ENCODE measurements at places on chromosomes 12 and 14.

DNA sequence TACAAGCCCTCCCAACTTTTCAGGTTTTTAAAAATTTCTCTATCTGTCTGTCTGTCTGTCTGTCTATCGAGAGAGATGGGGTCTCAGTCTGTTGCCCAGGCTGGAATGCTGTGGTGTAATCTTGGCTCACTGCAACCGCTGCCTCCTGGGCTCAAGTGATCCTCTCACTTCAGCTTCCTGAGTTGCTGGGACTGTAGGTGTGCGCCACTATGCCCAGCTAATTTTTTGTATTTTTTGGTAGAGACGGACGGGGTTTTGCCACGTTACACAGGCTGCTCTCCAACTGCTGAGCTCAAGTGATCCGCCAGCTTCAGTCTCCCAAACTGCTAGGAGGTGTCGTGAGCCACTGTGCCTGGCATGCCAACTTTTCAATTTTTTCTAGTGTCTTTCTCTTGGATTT lies 437.2 kb downstream of the PCNX1 start:
- no peak for DNase-seq

DNA sequence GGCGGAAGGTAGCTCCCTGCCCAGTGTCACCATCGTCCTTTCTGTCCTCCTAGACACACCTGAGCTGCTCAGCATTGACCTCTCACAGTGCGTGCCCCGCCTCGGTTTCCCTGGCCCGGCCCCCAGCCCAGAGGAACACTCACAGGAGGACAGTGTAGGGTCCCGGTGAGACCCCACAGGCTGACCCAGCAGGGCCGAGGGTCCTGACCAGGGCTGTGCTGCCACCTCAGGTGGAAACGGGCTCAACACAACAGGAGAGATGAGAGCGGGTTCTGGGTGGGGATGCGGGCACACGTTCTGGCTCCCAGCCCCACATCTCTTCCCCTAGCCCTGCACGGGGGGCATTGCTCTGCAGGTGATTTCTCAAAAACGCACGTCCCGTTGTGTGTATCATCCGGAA lies 98.1 kb downstream of the PIWIL1 start:
- DNase-seq: no peak

- no peak for DNase-seq
Measured at GRCh38 chr12:87430444-87430843, 598.8 kb downstream of the C12orf50 start.

GRCh38 chr14:90572441-90573150 lies 175.8 kb downstream of the CALM1 start:
- DNase-seq: no peak

DNA sequence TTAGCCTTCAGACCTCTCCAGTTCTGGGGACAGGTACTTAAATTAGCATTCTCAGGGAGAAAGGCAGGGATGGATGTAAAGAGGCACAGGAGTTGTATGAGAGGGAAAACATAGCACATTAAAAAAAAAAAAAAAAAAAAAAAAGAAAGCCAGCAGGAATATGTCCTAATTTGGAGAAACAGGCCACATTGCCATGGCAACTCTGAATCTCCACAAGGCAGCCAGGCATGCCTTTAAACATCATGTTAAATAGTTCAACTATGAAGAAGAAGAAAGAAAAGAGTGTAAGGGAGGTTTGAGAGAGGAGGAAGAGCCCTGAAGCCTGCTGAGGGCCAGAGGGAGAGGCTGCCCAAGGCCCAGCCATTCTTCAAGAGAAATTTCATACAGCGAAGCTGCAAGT lies 145.8 kb downstream of the GRIN2B start:
- no peak for DNase-seq

DNA sequence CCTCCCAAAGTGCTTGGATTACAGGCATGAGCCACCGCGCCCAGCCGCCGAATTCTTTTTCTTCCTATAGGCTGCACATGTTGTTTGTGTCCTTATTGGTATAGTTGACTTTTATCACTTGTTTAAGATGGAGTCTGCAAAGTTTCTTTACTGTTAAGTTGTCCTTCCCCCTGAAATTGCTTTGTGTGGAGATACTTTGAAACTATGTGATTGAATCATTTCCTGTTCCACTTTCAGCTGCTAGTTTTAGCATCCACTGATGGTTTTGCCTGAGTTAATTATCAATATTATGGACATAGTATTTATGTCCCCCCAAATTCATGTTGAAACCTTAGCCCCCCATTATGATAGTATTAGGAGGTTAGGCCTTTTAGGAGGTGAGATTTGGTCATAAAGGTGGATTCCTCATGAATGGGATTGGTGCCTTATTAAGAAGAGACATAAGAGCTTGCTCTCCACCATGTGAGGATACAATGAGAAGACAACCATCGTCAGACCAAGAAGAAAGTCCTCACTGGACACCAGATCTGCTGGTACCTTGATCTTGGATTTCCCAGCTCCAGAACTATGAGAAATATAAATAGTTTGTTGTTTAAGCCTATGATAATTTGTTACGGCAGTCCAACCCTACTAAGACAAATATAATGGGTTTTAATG lies 34.9 kb downstream of the PPHLN1 start:
- DNase-seq: no peak

DNA sequence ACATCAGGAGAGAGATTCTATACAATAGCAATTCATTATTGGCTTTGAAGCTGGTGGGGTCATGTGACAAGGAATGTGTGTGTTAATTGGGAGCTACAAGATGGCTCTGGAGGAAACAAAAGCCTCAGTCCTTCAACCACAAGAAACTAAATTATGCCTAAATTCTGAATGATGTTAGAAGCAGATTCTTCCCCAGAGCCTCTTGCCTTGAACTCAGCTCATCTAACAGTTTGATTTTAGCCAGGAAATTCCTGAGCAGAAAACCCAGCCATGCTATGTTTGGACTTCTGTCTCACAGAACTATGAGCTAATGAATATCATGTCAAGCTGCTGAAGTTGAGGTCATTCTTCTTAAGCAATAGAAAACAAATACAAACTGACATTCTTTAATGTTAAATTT lies 274.7 kb downstream of the SLC6A15 start:
- DNase-seq: no peak

DNA sequence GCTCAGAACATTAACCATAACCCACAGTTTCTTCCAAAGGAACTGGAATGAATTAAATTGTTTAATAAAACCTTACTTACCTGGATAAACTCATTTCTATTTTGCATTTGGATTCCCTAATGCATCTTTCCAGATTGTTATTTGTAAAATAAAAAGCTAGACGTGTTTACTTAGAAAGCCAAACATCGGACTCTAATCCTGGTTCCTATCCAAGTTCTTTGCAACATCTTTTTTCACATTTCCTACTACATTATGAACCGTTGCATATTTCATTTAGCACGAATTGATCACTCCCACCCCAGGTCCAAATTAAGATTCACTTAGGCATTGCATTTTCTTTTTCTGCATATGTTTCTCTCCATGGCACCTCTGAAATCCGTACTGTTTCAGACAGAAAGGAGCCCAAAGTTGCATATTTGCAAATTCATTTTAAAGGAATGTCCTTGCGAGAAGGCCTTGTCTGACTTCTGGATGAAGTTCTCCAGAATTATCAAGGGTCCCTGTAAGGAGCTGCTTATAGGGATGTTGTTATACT lies 164.4 kb upstream of the GSC start:
- no peak for DNase-seq

- no peak for DNase-seq
Measured at GRCh38 chr12:132227118-132227517, 82.9 kb downstream of the NOC4L start.

DNA sequence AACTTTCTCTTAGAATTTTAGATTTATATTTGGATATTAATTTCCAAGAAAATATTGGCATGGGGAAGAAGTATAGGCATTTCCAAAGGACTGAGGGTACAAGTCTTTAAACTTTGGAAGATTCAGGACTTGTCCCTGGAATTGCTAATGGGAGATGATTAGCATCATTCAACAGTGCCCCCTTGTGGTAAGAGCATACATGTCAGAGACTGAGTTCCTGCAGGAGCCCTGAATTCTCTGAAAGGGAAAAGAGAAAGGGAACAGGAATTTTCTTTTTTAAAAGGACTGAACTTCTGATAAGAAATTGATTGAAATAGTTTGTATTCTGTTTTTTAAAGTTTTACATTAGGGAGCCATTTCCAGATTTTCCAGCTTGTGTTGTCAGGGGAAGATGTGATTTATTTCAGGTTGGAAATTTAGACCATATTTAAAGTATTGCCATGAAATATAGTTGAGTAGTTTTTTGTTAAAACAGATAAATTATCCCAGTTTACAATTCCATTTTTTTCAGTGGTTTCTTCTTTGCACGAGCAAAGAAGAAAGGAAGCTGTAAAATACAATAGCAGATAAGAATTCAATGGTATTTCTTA lies 44.0 kb upstream of the REP15 start:
- peak; percentile 65 for DNase-seq

- no peak for DNase-seq
Measured at GRCh38 chr12:102847131-102847530, 69.9 kb downstream of the PAH start.

DNA sequence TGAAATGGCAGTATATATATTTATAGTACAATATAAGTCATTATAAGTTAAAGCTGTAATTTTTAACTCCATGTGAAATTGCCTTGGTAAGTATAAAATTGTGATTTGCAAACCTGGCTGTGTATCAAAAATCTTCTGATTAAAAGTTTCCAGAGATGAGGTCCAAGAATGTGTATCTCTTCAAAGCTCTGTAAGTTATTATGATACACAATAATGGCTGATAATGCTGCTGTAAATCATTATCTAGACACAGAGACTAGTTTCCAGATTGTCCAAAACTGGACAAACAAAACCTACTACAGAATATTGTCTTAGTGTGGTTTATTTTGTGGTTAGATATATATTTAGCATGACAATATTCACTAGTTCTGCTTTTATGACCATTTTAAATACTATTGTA lies 514.8 kb downstream of the SLC6A15 start:
- no peak for DNase-seq

DNA sequence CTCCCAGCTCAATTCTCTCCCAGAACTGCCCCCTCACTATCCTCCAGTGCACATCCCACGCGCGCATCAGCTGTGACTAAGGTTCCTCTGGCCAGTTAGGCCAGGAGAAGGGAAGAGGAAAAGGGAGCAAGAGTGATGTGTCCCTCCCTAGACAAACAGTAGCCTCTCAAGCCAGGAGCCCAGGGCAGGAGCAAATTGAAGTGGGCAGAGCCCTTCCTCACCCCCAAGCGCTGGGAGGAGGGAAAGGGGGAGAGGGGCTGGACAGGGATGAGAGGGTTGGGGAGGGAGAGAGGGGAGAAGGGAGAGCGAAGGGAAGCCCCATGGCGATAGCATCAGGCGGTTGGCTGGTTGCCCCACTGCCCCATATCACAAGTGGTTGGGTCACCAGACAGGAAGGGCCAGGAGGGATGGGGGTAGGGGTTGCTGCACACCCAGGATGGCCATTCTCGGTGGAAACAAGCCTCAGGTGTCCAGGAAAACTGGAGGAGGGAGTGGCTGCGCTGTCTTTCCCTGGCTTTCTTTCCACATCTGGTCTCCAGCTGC lies 1.1 kb downstream of the CD63 start:
- DNase-seq: no peak

DNA sequence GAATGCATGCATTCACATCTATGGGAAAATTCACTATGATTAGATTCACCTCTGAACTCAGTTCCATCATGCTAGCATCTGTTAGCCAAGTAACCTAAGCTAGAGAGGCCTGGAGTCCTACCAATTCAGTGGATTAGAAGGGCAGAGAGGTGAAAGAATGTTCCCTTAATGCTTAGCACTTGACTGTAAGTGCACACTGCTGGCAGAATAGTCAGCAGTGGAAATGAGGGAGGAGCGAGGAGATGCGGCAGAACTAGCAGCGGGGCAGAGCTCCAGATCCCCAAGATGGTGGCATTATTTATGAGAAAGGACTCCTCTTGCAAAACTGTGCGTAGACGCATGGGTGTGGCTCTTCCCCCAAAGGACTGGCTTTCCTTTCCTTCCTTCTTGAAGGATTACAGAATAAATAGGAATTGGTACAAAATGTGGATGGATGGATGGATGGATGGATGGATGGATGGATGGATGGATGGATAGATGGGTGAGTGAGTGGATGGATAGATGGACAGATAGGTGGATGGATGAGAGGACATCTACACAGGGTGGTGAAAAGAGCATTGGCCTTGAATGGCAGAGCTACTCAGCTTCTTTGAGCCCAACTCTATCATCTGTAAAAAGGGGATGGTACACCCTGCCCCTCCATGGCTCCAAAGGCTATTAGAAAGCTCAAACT lies 227.2 kb downstream of the CHST11 start:
- no peak for DNase-seq

DNA sequence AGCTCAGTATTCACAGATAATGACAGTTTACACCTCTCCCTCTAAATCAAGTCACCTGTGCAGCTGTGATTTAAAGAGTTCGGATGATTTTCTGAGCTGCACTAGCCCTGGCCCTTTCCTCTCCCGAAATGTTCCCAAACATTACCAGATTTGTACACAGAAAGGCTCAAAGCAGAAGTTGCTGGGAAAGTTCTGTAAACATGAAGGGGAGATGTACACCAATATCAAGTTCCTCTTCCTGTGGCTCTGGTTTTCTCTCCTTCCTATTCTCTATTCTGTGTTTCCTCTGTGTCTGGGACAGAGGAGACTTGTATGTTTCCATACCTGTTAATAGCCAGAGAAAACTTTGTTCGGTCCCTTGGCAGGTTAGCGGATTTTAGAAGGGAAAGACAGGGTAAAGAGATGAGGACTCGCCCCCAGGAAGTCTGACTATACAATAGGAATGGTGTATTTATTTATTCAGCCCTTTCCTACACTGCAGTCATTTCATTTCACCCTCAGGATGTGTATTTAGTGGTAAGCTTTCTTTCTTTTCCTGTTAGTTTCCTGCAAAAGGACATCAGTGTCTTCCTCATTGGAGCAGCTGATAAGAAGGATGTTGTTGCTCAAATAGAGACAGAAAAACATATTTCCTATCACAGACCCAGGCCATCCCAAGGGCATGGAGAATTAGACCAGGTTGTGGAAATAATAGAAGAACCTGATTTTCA lies 7.6 kb upstream of the NUMB start:
- DNase-seq: no peak

GRCh38 chr12:16198884-16199283 lies 78.6 kb downstream of the SLC15A5 start:
- no peak for DNase-seq

- no peak for DNase-seq
Measured at GRCh38 chr14:24941719-24942118, 108.2 kb downstream of the STXBP6 start.

DNA sequence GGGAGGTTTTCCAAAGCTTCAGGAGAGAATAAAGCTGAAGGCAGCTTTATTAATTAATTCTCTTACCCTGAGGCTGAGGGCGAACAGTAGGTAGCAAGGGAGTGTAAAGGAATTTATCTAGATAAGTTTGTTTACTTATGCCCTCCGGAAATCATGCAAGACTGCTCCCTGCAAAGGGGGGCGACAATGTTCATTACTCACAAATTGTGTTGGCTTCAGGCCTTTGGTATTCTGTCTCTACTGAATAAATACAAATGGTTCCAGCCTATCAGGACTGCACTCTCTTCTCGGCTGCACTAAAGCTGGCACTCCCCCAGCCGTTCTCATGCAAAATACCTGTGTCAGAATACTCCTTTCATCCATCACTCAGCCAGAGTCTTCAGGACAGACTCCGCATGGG lies 120.8 kb downstream of the PPHLN1 start:
- no peak for DNase-seq

- no peak for DNase-seq
Measured at GRCh38 chr12:1130164-1130563, 139.1 kb downstream of the ERC1 start.
